Vagina (tissue), 2 donors: ENCODE measurements at places on chromosomes 7 and 10. TPM values are rescaled to one million over a fixed set of nuclear protein-coding genes. Genes with fewer than 3 reads are reported as not detected.

LGI1 gene
- total RNA-seq: 0.74 TPM

PRTFDC1 gene
- total RNA-seq: 7.6 TPM

LRRC4 gene
- total RNA-seq: 6.1 TPM

TMEM176A gene
- total RNA-seq: 43.7 TPM

LIPM gene
- not detected for total RNA-seq

PCLO gene
- 10.8 TPM for total RNA-seq

FOXP2 gene
- 29.7 TPM for total RNA-seq

TBRG4 gene
- 71.2 TPM for total RNA-seq

GJD4 gene
- total RNA-seq: not detected

GDF2 gene
- total RNA-seq: not detected

LRIT1 gene
- not detected for total RNA-seq

APBB1IP gene
- total RNA-seq: 7.4 TPM

MICALL2 gene
- 15.7 TPM for total RNA-seq

GRCh38 chr10:86520871-86521677, 518 bp downstream of the WAPL start:
- peak overlapping the region; percentile 96 for H3K27ac ChIP-seq
- no peaks in the 10 kb centered on the region for H3K27me3 ChIP-seq
- DNase-seq: no peak
- peaks cover 16% of the 10 kb centered on the region for H3K36me3 ChIP-seq
- H3K4me3 ChIP-seq: peak overlapping the region; percentile 94

DNA sequence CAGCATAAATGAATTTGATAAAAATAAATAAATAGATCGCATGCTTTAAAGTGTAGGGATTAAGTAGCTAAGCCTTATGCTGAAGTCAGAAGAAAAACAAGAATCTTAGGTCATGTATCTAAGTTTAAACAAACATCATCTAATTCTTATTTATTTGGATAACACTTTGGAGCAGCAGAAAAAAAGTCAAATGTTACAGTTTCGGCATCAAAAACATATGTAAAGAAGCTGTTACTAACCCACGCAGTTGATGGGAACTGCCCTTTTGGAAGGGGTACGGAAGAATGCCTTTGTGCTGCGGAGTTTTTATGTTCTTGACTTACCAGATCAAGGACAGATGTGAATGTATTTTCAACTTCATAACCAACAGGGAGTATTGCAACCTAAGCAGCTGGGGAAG, 37.3 kb upstream of the HABP2 start:
- no peaks in the 10 kb centered on the region for H3K36me3 ChIP-seq
- DNase-seq: no peak
- no peak overlapping the region for H3K27ac ChIP-seq
- no peaks in the 10 kb centered on the region for H3K4me1 ChIP-seq
- no peaks in the 10 kb centered on the region for H3K27me3 ChIP-seq

DNA sequence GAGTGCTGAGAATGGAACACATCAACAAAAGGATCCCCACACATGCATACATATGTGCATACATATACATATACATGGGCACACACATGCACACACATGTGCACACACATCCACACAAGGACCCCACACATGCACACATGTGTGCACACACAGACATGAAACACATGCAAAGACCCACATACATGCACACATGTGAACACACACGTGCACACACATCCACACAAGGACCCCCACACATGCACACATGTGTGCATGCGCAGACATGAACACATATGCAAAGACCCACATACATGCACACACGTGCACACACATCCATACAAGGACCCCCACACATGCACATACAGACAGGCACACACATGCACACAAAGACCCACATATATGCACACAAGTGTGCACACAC, 104.4 kb upstream of the ADARB2 start:
- no peak overlapping the region for H3K4me3 ChIP-seq
- H3K27ac ChIP-seq: no peak overlapping the region
- no peaks in the 10 kb centered on the region for H3K27me3 ChIP-seq
- H3K4me1 ChIP-seq: no peaks in the 10 kb centered on the region
- DNase-seq: no peak

DNA sequence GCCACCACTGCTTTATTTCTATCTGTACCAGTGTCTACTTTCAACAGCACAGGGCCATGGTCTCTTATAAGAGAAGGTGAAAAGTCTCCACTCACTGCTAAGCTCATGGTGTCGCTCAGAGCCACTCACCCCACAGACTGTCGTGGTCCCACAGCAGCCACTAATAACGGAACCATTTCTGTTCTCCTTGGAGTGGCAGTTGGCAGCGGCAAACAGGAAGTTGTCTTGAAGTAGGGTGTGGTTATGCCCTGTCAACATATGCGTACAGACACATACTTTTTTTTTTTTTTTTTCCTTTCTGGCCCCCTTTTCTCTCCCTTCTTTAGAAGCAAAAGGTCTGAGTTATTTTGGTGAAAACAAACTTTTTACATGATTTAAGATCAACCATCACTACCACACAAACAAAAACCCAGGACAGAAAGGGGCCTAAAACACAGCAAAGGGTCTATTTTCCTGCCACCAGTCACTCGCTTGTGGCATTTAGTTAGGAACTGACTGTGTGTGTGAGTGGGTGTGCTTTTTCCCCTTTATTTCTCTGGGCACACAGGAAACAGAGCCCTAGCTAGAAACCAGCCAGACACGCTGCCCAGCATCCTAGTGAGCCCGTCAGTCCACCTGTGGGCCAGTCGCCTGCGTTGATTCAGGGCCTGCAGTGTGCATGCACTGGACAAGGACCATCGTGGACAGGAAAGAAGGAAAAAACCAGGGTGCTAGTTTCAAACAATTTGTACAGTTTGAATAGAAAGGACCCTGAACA, 96.7 kb upstream of the EFCAB10 start:
- H3K36me3 ChIP-seq: no peaks in the 10 kb centered on the region
- peak overlapping the region; percentile 79 for H3K27ac ChIP-seq
- H3K27me3 ChIP-seq: no peaks in the 10 kb centered on the region
- H3K4me1 ChIP-seq: peaks cover 87% of the 10 kb centered on the region

DNA sequence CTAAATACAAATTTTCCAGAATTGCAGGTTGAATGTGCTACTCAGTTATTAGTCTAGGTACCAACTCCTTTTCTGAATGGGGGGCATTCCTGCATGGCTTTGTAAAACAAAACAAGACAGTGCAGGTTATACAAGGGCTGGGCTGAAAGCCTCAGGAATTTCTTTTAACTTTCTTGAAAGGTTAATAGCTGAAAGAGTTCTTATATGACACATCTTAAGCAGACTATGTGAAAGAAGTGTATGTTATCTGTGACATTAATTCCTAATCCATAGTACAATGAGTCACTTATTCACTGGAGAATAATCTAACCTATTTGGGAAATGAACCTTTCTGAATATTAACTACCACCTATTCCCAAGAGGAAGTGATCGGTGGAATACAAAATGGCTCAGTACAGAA, 115.6 kb upstream of the FAM133B start:
- no peak for DNase-seq
- no peak overlapping the region for H3K27ac ChIP-seq
- no peaks in the 10 kb centered on the region for H3K27me3 ChIP-seq
- H3K4me3 ChIP-seq: no peak overlapping the region
- no peaks in the 10 kb centered on the region for H3K36me3 ChIP-seq
- H3K4me1 ChIP-seq: no peaks in the 10 kb centered on the region

DNA sequence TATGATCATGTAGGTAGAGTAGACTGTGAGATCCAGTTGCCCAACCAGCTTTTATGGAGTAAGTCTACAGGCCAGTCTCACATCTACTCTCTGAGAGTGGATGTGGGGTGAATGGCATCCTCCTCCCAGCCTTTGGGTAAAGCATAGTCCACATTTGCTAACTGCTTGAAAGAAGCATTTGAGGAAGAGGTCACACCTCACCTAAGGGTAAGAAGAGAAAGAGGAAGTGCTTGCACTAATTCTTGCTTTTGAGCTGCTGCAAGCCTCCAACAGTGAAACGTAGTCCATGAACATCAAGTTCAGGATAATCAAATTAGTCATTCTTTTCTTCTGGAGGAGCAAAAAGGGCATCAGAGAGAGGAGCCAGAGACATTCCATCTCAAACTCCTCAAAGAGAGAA, 93.9 kb upstream of the AGR3 start:
- no peaks in the 10 kb centered on the region for H3K36me3 ChIP-seq
- DNase-seq: no peak
- no peaks in the 10 kb centered on the region for H3K27me3 ChIP-seq
- H3K27ac ChIP-seq: no peak overlapping the region

GRCh38 chr10:77159538-77160110, 478.0 kb downstream of the KCNMA1 start:
- H3K36me3 ChIP-seq: no peaks in the 10 kb centered on the region
- H3K4me1 ChIP-seq: peaks cover 47% of the 10 kb centered on the region
- H3K27ac ChIP-seq: no peak overlapping the region
- no peaks in the 10 kb centered on the region for H3K27me3 ChIP-seq

DNA sequence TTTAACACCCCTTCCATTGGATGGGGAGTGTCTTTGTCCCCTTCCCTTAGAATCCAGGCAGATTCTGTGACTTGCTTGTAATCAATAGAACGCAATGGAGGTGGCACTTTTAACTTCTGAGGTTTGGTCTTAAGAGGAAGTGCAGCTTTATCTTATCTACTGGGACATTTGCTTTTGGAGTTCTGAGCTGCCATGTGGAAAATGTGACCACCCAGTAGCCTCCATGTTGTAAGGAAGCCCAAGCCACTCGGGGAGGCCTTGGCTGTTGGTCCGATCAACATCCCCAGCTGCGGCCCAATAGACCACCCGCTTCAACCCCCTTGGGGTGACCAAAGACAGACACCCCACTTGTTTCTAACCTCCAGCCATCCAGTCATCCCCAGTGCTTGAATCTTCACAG, 86.3 kb upstream of the FAM171A1 start:
- H3K36me3 ChIP-seq: no peaks in the 10 kb centered on the region
- DNase-seq: no peak
- no peaks in the 10 kb centered on the region for H3K4me1 ChIP-seq
- H3K27ac ChIP-seq: no peak overlapping the region

DNA sequence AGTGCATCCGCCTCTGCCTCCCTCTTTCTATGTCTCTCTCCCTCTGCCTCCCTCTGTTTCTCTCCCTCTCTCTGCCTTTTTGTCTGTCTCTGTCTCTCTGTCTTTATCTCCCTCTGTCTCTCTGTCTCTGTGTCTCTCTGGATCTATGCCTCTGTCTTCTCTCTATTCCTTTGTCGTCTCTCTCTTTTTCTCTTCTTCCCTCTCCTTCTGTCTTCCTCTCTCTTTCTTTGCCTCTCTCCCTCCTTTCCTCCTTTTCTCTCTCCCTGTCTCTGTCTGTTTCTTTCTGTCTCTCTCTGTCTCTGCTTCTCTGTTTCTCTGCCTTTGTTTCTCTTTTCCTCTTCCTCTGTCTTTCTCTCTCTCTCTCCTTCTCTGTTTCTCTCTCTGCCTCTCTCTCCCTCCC, 678.8 kb upstream of the NRP1 start:
- H3K4me3 ChIP-seq: no peak overlapping the region
- no peaks in the 10 kb centered on the region for H3K27me3 ChIP-seq
- no peaks in the 10 kb centered on the region for H3K4me1 ChIP-seq
- no peak for DNase-seq

DNA sequence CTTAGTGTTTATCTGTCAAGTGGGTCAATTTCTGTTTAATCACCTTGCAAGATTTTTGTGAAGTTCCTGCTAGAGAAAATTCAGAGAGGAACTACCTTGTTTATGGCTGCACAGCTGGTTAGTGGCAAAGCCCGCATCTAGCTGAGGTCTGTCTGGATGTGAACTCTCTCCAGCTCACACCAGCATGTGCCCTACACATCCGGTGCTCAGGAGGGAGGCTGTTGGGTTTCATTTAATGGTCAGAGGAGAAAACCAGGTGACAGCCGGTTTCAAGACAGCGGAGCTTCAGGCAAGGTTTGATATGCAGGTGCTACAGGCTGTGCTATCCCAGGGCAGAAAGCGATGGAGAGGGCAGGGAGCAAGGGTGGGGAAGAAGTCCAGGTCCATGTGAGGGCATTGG, 351.1 kb downstream of the ACTR3B start:
- H3K27ac ChIP-seq: no peak overlapping the region
- H3K36me3 ChIP-seq: no peaks in the 10 kb centered on the region
- H3K27me3 ChIP-seq: no peaks in the 10 kb centered on the region
- DNase-seq: no peak
- H3K4me1 ChIP-seq: no peaks in the 10 kb centered on the region

DNA sequence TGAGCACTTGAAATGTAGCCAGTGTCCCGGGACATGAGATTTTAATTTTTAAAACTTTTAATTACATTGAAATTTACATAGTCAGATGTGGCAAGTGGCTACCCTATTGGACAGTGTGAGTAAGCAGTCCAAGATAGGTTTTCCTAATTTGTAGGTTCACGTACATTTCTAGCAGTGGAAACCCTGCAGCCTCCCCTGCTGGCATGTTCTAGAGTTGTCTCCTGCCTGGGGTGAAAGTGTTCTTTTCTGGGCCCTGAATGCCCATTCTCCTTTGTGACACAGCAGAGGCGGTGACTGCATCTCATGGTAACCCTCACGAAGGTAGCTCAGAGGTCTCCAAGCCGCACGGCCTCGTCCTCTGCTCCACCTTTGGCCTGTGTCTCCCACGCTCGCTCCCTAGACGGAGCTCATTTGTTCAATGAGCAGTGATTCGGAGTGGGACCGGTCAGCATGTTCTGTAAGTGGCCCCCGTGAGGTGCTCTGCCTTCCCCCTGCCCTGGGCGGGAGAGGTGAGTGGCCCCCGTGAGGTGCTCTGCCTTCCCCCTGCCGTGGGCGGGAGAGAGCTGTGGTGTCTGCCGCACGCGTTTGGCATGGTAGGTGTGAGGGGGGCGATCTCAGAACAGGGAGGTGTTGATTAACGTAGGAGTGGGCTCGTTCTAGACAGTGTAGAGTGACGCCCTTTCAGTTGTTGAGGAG, 18.0 kb downstream of the WDR37 start:
- H3K4me1 ChIP-seq: peaks cover 6% of the 10 kb centered on the region
- peaks cover 40% of the 10 kb centered on the region for H3K36me3 ChIP-seq

DNA sequence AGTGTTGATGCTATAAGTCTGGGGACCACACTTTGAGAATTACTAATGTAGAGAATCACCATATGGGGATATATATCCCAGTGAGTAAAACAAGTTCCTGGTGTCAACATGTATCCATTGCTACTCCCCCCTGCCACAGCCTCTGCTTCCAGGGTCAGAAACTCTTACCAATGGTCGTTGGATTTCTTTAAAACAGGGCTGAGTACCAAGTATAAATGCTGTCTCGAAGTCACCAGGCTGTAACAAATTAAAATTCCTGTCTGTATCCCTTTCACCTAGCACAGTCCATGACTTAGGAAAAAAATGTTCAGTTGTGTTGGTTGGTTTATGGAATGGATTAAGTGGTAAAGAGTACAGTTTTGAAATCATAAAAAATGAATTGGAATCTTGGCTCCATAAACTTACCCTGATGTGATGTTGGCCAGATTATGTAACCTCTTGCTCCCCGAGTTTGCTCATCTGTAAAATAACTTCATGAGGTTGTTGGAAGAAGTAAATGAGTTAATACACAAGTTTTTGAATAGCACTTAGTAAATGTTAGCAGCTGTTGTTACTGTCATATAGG, 364.0 kb upstream of the LRGUK start:
- H3K4me3 ChIP-seq: no peak overlapping the region
- DNase-seq: no peak
- H3K27me3 ChIP-seq: no peaks in the 10 kb centered on the region
- no peaks in the 10 kb centered on the region for H3K4me1 ChIP-seq
- H3K27ac ChIP-seq: no peak overlapping the region
